Glomerular endothelial cell (primary cell): ENCODE measurements at places on chromosomes 2 and 18. TPM values are rescaled to one million over a fixed set of nuclear protein-coding genes. Genes with fewer than 3 reads are reported as not detected.

CDK15 gene
- 1.6 and 5.8 TPM in 2 replicates for total RNA-seq

GRCh38 chr2:197107291-197108269 is 181.1 kb upstream of the PGAP1 start:
- DNase-seq, result no peak

GRCh38 chr2:10137053-10137843 is 14.7 kb downstream of the RRM2 start:
- DNase-seq, result no peak

DNA sequence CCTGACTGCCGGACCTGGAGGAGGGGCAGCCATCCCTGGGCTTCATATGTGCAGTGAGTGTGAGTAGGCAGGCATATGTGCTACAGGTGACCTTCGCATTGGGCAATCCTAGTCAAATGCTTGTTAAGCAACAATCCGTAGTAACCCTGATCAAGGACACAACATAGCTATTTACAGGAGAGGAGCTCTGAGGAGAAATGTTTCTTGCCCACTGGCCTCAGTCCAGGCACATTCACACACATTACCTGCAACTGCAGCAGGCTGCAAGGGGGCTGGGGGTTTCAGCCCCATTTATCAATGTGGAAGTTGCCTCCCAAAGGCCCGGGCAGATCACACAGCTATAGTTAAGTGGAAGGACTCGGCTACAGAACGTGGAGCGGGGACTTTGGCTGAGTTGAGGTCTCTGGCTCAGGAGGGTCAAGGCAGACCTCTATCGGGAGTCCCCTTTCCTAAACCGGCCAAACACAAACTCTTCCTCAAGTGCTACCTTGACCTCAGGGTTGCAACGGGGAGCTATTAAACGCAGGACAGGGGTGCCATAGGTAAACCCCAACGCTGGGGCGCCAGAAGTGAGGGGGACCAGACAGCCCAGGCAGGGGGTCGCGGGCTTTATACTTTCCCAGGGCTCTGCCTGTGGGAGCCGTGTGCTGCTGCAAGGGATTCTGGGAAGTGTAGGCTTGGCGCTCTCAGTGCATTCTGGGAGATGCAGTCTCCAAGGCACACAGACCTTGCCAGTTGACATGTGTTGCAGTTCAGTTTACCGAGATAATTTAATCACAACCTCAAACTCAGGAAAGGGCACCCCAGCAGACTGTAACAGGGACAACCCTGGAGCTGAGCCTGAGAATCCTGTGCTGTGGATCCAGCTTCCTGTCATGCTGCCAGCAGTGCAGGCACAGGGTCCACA is 9.4 kb downstream of the KHK start:
- DNase-seq, result no peak

GPR45 gene
- total RNA-seq, result not detected in 2 replicates

DNA sequence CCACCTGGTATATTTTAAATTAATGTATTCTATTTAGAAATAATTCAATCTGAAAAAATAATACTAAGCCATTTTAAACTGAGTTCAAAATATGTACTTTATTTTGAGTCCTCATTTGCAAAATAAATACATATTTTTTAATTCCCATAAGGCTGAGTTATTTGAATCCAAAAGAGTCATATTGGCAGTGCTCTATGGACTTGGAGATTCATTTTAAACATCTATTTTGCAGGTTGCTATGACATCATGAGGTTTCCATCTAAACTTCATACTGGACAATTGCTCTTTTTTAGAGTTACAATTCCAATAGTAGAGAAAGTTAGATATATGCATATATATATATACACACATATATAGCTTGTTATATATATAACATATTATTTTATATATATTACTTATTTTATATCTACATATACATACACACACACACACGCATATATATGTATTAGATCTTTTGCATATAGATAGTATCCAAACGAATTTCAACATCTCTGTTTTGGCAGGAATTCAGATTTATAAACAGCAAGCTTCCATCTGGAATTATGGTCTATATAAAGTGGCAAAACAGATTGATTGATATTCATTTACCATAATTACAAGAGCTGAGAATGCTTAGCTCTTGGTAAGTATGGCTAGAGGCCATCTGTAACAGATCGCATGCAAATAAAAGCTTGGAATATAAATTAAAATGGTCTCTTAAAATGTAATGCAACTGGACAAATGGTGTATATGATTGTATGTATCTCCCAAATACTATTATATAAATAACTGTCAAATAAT is 34.9 kb downstream of the NOL4 start:
- no peak for DNase-seq

DNA sequence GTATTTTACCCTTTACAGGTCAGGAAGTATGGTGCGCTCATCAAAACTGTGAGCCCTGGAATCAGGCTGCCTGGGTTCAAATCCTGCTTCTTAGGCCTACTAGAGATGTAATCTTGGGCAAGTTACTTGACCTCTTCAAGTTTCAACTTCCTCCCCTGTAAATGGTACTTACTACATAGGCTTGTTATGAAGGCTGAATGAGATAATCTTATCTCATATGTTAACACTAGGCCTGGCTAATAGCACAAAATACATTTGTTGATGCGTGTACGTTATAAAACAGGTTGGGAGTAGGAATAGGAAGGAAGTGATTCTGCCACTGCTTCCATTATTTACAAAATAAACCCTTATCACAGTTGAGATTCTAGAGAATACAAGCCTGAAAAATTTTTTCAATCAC is 1.7 kb upstream of the RFTN2 start:
- DNase-seq, result no peak

WDR43 gene
- total RNA-seq, result 49.7 and 57.3 TPM in 2 replicates

DLGAP1 gene
- total RNA-seq, result 1.6 and 2.0 TPM in 2 replicates

CDKL4 gene
- total RNA-seq, result not detected in 2 replicates

GRCh38 chr18:47036298-47036874 is 965 bp upstream of the ELOA2 start:
- no peak for DNase-seq

- no peak for DNase-seq
Observed at GRCh38 chr2:96102596-96103186, 13.7 kb downstream of the ADRA2B start.

- no peak for DNase-seq
Observed at GRCh38 chr18:79614211-79614955, 65.2 kb upstream of the CTDP1 start.

- no peak for DNase-seq
Observed at GRCh38 chr18:77061946-77062517, 70.6 kb downstream of the MBP start.

DNA sequence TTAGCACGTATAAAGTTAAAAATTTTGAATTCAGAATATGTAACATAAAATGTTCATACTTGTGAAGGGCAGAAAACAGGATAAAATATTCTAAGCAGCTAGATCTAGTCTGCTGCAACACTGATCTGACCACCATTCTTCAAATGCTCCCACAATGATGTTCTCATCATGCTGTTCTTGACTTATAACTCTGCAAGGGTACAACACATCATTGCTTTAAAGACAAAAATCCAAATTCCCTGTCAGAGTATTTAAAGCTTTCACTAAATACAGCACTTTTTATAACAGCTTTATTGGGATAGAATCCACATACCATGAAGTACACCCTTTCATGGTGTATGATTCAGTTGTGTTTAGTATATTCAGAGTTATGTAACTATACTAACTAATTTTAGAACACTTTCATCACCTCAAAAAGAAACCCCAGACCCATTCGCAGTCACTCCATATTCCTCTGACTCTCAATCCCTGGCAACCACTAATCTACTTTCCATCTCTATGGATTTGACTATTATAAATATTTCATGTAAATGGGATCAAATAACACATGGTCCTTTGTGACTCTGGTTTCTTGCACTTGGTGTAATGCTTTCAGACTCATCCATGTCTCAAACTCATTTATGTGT is 56.4 kb downstream of the MAP4K3 start:
- DNase-seq, result no peak

DNA sequence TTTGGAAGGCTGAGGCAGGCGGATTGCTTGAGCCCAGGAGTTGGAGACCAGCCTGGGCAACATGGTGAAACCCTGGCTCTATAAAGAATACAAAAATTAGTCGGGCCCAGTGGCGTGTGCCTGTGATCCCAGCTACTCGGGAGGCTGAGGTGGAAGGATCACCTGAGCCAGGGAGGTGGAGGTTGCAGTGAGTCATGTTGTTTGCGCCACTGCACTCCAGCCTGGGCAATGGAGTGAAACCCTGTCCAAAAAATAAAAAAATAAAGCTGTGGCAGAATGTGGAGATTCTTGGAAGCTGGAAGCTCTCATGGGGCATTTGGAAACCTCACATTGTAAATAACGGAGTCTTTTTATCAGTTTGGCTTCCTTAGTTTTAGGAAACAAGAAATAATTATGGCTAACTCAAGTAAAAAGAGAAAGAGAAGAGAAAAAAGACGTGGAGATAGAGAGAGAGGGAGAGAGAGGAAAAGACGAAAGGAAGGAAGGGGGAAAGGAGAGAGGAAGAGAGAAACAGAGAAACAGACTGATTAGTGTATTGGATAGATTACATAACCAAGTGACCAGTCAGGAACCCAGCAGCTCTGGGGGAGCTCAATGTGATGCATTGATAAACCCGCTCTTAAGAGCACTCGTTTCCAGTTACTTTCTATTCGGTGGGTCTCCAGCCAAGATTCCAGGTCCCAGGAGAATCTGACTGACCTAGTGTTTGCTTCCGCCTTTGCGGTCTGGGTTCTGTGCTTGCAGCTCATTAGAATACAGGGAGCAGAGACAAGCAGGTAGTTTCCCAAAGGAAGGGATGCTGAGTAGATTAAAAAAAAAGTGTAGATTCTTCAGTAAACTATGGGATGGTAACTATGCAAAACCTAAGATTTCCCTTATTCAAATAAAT is 1.1 kb upstream of the SPAST start:
- DNase-seq, result no peak

GRCh38 chr2:171402906-171403580 is 30.7 kb downstream of the METTL8 start:
- DNase-seq, result no peak

- DNase-seq, result no peak
Observed at GRCh38 chr2:2405780-2406179, 74.7 kb upstream of the MYT1L start.

CFAP53 gene
- 0.10 and 0.18 TPM in 2 replicates for total RNA-seq

DNA sequence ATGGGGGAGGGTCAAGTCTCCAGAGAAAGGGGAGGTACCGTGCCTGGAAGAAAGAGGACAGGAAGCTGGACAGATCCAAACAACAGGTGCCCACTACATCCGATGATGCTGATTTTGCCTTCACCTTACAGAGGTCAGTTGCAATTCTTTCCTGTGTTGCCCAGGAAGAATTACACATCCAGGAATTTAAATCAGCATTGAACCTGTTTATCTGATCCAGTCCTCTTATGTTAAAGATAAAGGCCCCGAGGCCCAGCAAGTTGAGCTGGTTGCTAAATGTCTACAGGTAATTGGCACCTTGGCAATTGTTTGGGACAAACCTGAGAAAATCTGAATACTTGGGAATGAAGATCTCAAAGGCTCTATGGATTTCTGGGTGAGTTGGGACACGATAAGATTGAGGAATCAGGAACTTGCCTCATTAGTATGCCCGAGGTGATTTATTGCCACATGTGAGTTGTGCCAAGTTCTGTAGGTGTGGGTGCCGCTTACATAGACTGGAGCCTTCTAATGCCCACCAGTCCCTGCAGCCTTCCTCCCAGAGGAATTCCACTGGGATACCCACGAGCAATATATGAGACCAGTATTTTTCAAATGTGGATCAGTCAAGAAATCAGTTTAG is 6.9 kb upstream of the CNNM4 start:
- no peak for DNase-seq

DNA sequence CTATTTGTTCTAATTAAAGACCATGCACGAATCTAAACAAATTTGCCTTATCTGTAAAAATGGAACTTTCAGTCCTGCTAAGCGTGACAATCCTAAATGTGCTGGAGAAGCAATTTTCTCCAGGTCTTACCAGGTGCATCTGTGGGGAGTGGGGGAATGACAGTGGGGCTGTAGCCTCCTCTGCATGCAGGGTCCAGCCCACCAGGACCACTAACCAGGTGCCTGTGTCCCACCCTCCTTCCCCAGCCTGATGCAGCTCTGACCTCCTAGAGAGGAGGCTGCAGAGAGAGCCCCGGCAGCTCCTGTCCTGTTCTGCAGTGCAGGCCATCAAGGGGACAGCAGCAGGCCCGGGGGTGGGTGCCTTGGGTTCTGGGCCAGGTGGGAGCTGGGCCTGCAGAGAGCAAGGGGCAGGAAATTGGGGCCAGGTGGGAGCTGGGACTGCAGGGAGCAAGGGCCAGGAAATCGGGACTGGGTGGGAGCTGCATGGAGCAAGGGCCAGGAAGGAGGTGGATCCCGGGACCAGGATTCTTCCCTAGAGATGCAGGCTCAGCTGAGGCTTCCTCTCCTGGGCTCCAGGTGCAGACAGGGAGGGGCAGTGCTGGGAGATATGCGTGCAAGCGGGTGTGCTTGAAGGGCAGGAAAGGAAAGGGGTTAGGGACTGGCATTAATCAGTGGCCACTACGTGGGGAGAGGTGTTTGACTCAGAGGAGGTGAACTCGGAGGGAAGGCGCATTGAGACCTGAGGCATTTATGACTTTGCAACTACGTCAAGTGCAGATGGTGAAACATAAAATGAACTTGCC is 185.3 kb downstream of the ANKRD30B start:
- DNase-seq, result no peak

GRCh38 chr2:204024503-204024902 is 87.9 kb downstream of the ICOS start:
- DNase-seq, result peak; percentile 56

DNA sequence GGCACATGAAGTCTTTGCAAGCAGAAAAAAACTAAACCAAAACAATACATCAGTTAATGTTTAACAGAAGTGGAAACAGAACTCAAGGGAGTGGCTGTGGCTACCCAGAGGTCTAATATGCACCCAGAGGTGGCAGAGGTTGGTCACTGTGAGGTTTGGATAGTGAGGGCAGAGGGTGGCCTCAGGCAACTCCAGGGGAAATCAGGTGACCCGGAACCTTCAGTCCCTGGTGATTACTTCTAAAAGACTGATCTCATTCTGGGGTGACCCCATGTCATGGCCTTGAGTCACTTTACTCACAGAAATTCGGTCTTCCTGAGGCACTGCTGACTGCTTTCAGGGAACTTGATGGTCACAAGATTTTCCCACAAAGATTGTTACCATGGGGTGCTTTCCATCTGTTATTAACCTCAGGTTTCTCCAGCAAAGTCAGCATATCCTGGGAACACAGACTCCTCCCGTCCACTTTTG is 99.4 kb downstream of the TMEM17 start:
- no peak for DNase-seq

DNA sequence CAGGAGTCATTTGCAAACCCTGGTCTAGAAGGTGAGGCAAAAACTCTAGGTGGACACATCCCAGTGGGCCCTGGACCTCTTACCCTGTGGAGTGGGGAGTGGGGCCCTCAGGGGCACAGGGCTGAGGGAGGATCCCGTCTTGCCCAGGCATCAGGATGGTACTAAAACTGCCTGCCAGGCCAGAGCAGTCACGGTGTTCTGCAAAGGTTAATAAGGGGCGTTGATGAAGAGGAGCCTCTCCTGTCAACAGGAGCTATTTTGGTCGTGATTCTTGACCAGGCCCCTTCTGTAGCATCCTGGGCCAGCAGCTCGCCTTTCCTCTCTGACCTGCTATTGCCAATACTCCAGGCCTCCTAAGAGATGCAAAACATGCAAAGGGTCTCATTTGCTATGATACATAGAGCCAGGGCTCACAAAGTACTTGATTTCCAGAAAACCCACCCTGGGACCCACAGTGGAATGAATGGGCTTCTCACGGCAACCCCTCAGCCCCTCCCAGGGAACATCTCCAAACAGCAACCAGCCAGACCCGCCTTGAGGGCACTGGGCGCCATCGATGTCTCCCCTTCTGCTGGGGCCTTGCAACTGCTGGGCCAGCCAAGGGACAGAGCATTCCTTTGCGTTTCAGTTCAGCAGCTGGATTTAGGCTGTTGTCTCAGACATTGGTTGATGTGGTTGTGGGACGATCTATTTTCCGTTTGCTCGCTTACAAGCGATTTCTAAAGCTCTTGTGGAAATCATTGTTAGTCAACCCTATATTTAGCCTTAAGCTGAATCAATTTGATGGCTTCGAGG is 111.1 kb downstream of the PDCL3 start:
- no peak for DNase-seq
